ENCODE measurements at places on chromosomes 12 and 14. TPM values are rescaled to one million over a fixed set of nuclear protein-coding genes. Genes with fewer than 3 reads are reported as not detected.

- no peak for DNase-seq
Measured at GRCh38 chr12:116495260-116495659, 63.9 kb upstream of the MAP1LC3B2 start.

- no peak for DNase-seq
Measured at GRCh38 chr14:74258764-74259035, 19.5 kb downstream of the VSX2 start.

GRCh38 chr12:4241592-4241991 lies 32.0 kb upstream of the CCND2 start:
- DNase-seq: no peak

DNA sequence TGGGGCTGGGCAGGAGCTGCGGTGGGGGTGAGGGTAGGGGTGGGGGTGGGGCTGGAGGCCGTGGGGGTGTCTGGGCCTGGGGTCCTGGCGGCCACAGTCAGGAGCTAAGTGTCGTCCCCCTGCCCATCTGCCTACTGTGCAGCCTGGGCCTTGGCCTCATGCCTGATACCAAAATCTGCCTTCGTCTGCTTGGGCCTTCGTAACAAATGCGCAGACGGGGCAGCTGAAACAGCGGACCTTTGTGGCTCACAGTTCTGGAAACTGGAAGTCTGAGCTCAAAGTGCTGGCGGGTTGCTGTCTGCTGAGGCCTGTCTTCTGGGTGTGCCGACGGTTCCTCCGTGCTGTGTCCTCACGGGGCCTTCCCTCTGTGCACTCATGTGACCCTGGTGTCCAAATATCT lies 61.7 kb downstream of the KIF26A start:
- no peak for DNase-seq

DNA sequence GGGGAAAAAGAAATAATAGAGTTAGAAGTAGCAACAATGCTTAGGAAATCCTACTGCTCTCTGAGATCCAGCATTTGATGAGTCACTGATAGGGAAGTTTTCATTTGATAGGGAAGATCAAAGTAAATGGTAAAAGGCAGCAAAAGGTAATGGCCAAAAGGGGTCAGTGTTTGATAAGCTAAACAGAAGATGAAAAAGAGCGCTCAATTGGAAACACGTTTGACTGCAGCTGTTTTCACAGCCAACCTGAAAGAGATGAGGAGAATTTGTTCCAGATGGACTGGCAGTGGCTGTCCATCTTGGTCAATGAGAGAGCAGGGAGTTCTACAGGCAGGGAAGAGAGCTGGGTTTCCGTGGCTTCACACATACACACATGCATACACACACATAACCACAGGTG lies 264.2 kb downstream of the TMEM132C start:
- DNase-seq: no peak

GRCh38 chr12:111203446-111203845 lies 165.4 kb downstream of the PHETA1 start:
- DNase-seq: no peak

GRCh38 chr14:74905595-74906142 lies 17.4 kb downstream of the RPS6KL1 start:
- peak; percentile 83 for DNase-seq

Gene COPS7A
- 71.2 TPM for total RNA-seq

Gene LTB4R2
- 2.8 TPM for total RNA-seq

Gene SDSL
- 4.2 TPM for total RNA-seq

Gene TOMM20L
- not detected for total RNA-seq

Gene ERGIC2
- 77.5 TPM for total RNA-seq

Data from left cardiac atrium (tissue), 4 donors.